Renal cortex interstitium (tissue), 15 donors: ENCODE measurements at places on chromosomes 7 and 10. TPM values are rescaled to one million over a fixed set of nuclear protein-coding genes. Genes with fewer than 3 reads are reported as not detected.

DNA sequence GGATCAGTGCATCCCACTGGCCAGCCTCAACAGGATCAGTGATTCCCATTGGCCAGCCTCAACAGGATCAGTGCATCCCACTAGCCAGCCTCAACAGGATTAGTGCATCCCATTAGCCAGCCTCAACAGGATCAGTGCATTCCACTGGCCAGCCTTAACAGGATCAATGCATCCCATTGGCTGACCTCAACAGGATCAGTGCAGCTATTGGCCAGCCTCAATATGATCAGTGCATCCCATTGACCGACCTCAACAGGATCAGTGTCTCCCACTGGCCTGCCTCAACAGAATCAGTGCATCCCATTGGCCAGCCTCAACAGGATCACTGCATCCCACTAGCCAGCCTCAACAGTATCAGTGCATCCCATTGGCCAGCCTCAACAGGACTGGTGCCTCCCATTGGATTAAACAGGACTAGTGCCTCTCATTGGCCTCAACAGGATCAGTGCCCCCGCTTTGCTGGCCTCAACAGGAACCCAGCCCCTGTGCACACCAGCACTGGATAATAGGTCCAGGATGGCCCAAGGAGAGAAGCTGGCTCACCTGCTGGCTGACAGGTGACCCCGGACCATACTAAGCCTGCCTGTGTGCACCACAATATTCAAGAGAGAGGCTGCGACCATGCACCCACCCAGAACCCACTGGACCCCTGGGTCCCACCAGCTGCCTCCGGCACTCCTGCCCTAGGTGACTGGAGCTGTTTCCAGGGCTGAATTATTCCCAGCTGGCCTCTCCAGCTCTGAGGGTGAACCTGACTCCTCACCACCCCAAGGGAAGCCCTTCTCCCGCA lies 59.9 kb downstream of the PDGFA start:
- DNase-seq, result no peak

GRCh38 chr10:132685921-132686680 lies 99.8 kb downstream of the NKX6-2 start:
- DNase-seq, result no peak

GRCh38 chr10:81876253-81877077 lies 1.5 kb downstream of the NRG3 start:
- DNase-seq, result no peak

DNA sequence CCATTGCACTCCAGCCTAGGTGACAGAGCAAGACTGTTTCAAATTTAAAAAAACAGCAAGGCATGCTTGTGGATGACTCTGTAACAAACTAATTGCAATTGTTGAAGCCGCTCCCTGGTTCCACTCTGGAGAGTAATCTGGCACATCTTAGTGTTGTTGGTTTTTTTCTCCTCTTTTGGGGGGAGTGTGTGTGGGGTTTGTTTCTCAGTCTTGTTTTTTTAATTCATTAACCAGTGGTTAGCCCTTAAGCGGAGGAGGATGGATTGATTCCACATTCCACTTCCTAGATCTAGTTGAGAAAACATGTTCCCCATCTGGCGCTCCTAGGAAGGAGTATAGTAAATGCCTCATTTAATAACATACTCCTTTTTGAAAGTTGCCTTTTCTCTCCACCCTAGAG lies 8.6 kb upstream of the ZNF713 start:
- DNase-seq, result peak; percentile 47

- DNase-seq, result no peak
Observed at GRCh38 chr10:112843623-112844022, 106.4 kb upstream of the TCF7L2 start.

GRCh38 chr7:24829787-24830186 lies 72.5 kb upstream of the GSDME start:
- DNase-seq, result no peak

- no peak for DNase-seq
Observed at GRCh38 chr7:137298464-137298794, 45.1 kb downstream of the PTN start.

DNA sequence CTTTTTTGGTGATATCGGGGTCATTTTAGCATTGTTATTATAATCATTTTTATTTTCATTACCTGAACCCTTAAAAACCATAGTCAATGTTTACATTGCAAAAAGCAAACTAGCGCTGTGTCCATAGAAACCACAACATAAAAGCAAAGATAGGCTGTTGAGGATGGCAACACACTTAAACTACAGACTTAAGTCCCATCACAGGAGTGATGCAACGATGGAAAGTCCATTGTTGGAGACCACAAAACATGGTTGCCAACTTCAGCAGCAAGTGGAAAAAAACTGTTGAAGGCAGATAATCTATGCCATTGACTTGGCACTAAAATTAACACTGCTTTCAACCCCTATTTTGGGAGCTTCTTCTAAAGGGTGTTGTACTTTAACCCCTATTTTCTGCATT lies 398.8 kb upstream of the IGFBP3 start:
- no peak for DNase-seq

DNA sequence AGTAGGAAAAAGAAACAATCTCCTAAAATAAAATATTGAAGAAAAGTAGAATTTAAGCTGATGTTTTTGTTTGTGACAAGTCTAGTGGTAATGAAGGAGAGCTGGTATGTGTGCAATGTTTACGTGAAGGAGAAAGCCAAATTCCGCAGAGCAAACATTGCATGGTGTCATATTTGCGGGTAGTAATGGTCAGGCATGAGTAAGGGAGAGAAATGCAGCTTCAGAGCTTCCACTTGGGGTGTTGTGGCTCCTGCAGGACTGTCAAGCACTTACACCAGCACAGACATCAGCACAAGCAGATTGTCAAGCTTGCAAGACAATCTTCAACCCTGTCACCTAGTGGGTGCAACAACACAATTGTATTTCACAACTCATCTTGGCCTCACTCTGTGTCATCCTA lies 136.5 kb upstream of the ETV1 start:
- DNase-seq, result no peak

DNA sequence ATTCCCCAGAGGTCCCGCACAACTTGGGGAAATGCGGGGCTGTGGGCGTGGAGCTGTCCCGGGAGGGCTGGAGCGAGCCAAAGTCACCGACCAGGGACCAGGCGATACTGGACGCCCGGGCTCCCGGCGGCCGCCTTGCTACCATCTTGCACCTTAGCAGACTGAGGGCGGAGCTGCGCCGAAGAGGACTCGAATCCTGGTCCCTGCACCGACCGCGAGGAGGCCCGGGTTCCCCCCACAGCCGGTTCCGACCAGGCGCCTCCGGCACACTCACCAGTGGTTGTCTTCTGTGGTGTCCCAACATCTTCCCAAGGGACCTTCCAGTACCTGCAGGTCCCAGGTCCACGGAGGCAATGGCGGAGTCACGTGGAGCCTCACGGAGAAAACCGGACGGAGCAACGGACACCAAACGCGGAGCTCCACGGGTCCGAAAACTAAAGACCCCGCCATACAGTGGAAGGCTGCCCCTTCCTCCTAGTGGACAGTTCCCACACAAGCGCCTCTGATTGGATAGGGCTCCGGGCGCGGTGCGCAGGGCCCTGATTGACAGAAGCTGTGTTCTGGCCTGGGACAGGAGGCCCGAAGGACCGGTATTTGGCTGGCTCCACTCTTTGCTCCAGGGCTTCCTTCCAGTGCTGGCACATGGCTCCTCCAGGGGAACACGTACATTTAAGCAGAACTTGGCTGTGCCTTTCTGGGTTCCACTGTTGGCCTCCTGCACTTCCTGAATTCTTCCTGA lies 124.6 kb upstream of the ZNF479 start:
- no peak for DNase-seq

DNA sequence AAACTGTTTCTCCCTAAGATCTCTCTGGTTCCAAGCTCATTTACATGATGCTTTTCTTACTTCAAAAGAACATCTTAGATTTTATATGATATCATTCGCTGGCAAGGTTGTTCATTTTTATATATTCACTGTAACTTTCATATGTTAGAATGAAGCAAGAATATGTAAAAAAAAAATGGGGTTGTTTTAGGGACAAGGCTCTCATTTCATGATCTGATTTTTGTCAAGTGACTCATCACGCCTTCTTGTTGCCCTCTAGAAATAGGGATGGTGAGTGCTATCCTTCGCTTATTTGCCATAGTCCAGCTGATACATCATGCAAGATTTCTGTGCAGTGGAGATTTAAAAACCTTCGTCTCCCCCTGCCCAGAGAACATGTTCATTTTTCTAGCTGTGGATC lies 14.0 kb upstream of the CELF2 start:
- DNase-seq, result no peak

- no peak for DNase-seq
Observed at GRCh38 chr10:112753961-112754411, 196.1 kb upstream of the TCF7L2 start.

GRCh38 chr7:105849122-105849855 lies 27.1 kb downstream of the ATXN7L1 start:
- DNase-seq, result no peak

GRCh38 chr10:2212244-2212834 lies 475.0 kb upstream of the ADARB2 start:
- DNase-seq, result no peak

- DNase-seq, result no peak
Observed at GRCh38 chr10:45422207-45422865, 48.3 kb downstream of the ALOX5 start.

DNA sequence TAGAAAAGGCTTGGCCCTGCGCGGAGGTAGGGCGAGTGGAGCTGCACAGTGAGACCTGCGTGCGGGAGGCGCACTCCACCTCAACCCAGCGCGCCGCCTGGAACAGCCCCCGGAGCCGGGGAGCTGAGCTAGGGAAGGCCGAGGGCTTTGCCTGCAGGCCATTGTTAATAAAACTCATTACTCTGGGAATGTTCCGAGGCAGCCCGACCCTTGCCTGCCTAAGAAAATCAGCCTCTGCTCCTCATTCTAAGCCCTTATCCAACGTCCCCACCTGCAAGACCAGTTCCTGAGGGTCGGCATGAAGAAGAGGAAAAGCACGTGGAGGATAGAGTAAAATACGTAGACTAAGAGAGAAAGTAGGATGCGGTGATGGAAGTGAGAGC lies 55.3 kb downstream of the C7orf25 start:
- no peak for DNase-seq

GRCh38 chr10:79391231-79392019 lies 44.2 kb downstream of the PPIF start:
- DNase-seq, result no peak

The KCNH2 gene
- polyA plus RNA-seq, result 21.8 TPM

The MGAM2 gene
- 0.92 TPM for polyA plus RNA-seq
